ENCODE measurements at places on chromosomes 6 and 20.

DNA sequence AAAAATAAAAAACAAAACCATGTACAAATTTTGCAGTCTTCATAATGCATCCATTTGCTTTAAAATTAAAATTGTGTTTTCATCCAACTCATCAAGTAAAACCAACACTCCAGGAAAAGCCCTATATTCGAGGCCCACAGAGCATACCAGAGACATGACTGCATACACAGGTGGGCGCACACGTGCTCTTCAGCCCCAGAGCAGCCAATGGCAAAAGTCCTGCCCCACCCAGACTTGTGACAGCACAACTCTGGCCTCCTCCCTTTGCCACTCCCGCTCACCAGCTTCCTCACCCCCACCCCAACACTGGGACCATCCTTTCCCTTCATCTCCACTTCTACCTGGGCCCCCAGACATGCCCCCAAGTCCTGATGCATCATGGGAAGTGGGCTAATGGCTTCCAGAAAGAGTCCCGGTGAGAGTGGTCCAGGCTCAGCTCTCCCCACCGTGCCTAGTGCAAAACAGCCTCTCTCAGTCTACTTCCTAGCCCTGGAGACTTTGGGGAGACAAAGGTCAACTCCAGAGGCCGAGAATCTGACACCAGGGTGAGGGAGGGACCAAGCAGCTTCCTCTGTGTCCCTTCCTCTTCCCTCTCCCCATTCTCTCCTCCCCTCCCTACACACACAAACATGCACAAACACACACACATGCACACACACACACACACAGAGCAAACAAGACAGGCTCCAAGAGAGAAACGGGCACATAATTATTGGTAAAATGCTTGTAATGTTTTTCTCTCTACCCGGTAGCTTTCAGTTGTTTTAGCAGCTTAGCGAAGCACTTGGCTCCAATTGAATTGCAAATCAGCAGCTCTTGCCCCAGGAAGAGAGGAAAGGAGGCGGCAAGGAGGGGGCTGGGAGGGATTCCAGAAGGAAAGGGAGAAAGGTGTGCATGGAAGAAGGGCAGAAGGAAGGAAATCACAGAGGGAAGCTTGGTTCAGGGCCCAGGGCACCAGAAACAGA lies 14.3 kb downstream of the GRM4 start:
- DNase-seq = no peak

GRCh38 chr20:47686545-47686944 lies 98.7 kb downstream of the SULF2 start:
- no peak for DNase-seq

DNA sequence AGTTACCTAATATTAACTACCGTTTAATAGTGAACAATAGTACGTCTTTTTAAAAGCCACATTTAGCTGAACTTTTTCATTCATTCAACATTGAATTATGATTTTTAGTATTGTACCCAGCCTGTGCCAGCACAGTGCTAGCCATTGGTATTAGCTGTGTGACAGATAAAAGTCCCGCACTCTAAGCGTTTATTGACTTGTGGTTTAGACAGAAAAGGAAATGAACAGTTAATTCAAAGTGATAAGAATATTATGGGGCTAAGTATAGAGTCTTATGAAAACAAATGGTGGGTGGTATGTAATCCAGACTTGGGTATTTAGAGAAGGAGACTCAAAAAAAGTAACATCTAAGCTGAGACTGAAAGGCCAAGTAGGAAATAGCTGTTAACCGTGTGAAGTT lies 202.3 kb downstream of the RPS12 start:
- no peak for DNase-seq

DNA sequence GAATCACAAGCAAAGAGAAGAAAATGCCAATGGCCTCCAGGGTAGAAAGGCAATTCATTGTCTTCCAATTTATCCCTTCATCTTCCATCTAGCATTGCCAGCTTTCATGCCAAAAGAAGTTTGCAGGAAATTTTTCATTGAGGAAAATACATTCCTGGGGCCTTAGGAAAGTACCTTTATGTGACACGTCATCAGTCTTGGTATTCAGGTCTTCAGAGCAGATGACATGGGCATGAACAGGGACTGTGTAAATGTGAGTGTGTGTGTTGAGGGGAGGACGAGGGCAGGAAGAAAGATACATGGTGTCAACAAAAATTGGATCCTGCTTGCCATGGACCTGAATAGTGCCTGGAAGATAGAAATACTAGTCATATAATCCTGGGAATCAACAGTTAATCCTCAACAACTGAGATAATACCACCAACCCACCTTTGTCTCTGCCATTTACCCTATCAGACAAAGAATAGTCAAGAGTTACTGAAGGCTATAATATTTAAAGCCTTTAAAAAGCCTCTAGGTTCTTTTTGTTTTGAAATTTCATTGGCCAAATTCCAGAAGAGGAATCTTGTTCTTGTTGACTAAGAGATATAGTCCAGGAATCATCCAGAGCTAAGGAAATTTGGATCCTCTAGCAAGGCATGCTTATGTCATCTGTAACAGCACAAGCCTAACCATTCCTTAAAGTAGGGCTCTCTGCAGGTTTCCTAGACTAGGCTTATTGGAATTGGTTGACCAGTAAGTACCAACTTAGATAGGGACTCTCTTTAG lies 405.8 kb upstream of the SASH1 start:
- DNase-seq = no peak

DNA sequence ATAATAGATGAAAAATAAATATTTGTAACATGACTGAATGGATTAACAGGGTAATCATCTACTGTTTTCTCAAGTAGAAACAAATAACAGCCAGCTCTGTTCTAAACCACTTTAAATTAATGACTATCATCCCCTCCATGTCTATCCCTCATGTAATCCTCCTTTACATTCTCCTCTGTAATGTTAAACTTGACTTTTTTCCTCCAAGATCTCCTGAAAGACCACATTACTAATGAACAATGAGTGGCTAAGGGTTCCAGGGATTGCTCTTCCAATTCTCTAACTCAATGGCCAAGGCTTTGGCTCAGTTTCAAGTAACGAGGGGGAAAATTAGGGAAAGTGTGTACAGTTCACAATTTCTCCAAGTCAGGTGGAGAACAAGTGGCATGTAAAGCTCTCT lies 37.6 kb upstream of the FBXL4 start:
- no peak for DNase-seq

DNA sequence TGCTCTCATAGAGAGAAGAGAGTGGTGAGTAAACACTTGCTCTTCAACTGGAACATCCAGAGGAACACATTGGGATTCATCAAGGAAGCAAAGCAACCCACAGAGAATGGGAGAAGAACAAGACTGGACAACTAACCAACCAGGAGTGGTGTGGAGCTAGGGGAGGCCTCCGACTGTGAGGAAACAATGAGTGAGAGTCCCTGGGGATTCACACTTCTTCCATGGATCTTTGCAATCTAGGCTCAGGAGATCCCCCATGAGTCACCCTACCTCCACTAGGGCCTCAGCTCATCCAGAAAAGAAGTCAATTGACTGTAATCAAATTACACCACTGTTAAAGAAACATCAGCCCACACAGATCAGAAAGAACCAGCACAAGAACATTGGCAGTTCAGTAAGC lies 42.3 kb upstream of the CLVS2 start:
- DNase-seq = no peak

- no peak for DNase-seq
Observed at GRCh38 chr6:76026101-76026500, 46.4 kb downstream of the IMPG1 start.

DNA sequence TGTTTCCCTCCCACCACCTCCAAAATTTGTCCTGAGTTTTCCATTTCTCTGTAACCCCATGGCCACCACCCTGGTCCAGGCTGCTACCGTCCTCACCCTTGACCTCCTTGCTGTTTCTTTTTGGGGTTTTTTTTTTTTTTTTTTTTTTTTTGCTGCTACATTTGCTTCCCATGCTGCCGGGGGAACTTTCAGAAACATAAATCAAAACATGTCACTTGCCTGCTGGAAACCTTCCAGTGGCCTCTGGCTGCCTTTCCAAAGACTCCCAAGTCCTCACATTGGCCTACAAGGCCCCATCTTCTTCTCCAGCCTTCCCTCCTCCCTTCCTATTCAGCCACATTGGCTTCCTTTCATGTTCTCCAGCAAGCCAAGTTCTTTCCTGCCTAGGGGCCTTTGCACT lies 50.4 kb upstream of the PTGIS start:
- DNase-seq = no peak

- DNase-seq = no peak
Observed at GRCh38 chr6:135188718-135189117, 7.6 kb downstream of the MYB start.

DNA sequence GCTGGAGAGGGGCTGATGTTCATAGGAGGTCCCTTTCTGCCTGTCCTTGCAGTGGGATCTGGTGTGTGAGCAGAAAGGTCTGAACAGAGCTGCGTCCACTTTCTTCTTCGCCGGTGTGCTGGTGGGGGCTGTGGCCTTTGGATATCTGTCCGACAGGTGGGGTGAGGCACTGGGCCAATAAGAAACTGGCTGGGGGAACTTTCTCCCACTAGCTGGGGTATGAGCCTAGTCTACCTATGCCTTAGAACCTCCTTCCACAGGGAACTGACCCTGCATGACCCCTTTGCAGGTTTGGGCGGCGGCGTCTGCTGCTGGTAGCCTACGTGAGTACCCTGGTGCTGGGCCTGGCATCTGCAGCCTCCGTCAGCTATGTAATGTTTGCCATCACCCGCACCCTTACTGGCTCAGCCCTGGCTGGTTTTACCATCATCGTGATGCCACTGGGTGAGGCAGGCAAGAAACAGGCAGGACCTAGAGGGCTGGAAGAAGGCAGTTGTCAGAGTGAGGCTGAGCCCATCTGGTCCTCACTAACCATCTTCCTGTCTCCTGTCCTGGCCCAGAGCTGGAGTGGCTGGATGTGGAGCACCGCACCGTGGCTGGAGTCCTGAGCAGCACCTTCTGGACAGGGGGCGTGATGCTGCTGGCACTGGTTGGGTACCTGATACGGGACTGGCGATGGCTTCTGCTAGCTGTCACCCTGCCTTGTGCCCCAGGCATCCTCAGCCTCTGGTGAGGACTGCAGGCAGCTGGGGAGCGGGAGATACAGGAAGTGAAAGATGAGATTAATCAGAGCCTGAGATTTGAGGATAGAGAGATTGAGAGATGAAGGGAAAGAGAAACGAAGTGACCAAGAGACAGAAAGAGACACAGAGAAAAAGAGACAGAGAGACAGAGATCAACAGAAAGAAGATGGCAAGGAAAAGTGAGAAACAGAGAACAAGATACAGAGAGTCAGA lies 1.6 kb downstream of the SLC22A7 start:
- no peak for DNase-seq

- DNase-seq = no peak
Observed at GRCh38 chr6:24861934-24862333, 63.2 kb upstream of the ARMH2 start.

DNA sequence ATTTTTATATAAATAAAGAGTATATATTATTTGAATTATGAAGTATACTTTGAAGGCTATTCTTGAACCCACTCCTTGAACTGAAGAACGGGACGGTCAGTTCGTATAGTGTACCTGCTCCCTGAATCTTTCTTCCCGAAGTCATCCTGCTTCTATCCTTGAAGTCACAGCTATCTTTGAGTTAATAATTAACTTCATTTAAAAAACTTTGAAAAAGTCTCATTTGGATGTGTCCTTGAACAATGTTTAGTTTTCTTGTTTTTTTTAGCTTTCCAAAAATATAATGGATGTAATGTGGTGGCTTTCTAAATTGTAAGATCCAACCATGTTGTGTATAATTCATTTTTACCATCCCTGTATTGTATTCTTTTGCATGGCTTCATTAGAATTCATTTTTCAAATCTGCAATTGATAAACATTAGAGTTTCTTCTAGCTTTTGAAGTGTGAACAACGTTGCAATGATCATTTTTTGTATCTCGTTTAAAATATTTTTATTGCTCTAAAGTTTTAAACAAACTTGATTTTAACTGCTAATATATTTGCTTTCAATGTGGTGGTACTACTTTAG lies 94.4 kb downstream of the NCOA3 start:
- DNase-seq = no peak

DNA sequence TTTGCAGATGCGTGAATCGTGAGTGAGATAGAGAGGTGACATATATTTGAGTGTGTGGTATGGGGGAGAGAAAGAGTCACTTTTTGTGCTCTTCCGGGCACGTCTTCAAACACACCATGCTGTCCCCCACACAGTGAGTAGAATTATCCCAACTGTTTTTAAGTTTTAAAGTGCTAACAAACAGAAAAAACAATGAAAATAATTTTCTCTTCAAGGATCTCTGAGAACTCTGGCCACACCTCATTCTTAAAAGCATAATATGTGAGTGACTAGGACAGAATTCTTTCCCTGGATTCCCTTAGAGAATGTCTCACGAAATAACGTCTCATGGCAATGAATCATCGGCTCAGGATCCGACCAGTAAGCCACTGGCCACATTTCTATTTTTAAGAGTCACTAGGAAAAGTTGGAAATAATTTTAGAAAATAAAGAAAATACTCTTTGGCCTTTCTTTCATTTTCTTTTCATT lies 235.7 kb upstream of the ZNF217 start:
- no peak for DNase-seq

DNA sequence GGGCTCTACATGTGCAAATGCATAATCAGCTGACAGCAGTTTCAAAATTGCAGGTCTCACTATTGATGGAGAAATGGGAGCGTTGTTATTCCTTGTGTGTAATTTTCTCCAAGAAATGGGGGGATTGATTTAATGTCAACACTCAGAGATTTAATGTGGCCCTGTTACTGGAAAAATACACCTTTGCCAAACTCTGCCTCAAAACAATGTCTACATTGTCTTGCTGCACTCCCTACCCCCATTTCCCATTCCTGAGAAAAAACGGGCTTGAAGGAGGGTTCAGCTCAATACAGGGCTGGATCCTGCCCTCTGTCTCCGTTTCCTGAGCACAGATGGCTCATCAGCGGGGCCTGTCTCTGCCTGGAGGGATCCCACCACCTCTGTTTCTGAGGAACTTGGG lies 18.4 kb downstream of the EDN3 start:
- DNase-seq = no peak

DNA sequence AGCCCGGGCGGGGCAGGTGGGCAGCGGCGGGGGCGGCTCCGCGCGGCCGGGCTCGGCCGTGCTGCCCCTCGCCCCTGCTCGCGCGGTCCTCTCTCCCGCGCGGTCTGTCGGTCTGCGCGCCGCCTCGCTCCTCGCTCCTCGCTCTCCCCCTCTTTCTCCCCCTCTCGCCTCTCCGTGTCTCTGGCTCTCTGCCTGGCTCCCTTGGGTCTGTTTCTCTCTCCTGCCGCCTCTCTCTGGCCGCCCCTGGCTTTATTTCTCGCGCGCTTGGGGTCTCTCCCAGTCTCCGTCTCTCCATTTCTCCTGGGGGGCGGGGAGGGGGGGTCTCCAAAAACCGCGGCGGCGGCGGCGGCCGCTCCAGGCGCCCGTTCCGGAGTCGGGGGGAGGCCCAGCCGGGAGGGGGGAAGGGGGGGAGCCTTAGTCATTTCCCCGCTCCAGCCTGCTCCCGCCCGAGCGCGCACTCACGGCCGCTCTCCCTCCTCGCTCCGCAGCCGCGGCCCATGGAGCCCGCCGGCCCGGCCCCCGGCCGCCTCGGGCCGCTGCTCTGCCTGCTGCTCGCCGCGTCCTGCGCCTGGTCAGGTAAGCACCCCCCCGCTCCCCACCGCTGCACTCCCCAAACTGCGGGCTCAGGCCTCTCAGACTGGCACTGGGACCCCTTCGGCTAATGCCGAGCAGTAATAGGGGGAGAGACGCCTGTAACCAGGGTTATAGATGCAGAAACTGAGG lies at the start of gene SIRPA:
TSS of gene SIRPA (plus strand) at position 457 of the 723 bp plus-strand sequence. CDS start at position 498, 41 bp downstream.
- no peak for DNase-seq

Data from stimulated activated CD8-positive, alpha-beta memory T cell treated with anti-CD3 and anti-CD28 coated beads, Interleukin-7, amount 100 ng/mL, for 1 hour (primary cell).